ENCODE measurements at places on chromosomes 6 and 20.

- DNase-seq = no peak
Observed at GRCh38 chr6:65350530-65350929, 356.5 kb downstream of the EYS start.

- DNase-seq = no peak
Observed at GRCh38 chr6:19209202-19209601, 628.0 kb upstream of the ID4 start.

DNA sequence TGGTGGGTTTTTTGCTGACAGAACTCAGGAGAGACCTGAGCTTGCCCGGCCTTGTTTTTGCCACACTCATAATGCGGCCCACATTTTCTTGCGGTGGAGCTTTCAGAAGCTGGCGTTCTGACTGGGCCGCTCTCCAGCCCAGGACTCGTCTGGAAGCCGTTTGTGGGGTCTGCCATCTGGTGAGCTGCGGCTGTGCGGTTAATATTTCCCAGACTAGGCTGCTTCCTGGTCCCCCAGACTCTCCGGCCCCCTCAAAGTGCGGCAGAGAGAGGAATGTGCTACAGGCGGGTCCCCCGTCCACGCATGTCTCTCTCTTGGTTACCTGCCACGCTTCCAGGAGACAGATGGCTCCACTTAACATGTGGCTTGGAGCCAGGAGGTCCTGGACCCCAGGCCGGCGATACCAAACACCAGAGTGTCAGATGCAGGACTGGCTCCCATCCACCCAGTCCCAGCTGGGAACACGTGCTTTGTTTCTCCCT, 128.9 kb upstream of the PMEPA1 start:
- no peak for DNase-seq

DNA sequence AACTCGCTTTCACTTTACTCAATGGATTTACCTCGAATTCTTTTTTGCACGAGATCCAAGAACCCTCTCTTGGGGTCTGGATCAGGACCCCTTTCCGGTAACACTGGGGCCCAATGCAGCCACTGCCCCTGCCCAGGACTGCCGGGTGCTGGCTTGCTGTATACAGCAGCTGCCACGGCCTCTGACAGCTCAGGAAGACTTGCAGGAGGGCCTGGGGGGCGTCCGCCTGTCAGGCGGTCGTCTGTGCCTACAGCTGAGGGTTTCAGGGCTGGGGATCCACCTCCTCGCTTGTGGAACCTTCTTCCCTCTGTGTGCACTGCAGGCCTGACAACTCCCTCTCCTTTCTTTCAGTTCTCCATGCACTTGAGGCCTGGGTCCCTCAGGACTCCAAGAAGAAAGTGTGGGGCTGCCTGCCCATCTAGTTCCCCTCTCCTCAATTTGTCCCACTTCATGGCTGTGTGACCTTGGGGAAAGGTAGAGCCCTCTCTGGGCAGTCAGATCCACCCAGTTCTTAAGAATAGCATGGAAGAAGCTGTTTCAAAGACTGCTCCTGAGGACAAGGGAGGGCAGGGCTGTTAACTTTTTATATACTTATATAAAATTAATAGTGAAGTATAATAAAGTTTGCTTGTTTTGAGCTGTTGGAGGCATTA, 75.0 kb upstream of the LGSN start:
- DNase-seq = no peak

GRCh38 chr6:28337121-28337520, 1.2 kb upstream of the ZSCAN31 start:
- no peak for DNase-seq

DNA sequence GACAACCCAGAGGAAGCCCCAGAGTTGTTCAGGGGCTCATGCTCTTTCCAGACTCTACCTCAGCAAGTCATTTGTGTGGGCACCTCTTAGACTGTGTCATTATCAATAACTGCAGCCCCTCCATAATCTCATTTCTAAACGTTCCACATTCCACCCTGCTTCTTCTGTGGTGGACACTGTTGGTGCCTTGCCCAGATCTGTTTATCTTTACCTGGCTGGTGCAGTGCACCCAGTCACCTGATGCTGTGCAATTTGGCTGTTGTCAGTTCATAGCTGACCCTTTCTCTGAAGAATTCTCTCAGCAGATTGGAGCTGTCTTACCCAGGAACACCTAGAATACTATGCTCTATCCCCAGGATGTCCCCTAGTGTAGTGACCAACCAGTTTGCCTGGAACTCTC, 80.0 kb downstream of the ATRN start:
- no peak for DNase-seq

DNA sequence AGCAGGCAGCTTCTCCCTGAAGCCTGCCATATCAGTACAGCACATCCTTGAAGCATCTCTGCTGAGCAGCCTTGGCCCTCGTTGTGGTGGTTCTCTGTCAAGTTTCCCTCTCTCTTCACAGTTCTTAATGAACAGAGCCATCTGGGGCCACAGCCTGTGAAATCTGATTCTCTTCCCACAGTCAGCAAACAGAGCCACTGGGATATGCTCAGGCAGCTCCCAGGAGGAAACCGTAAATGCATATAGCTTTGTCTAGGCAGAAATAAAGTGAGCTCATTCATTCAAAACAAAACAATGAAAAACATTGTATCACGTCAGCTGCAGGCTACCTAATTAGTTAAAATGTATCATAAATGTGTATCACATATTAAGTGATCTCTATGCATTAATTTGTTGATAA, 80.3 kb downstream of the TBC1D7 start:
- no peak for DNase-seq

DNA sequence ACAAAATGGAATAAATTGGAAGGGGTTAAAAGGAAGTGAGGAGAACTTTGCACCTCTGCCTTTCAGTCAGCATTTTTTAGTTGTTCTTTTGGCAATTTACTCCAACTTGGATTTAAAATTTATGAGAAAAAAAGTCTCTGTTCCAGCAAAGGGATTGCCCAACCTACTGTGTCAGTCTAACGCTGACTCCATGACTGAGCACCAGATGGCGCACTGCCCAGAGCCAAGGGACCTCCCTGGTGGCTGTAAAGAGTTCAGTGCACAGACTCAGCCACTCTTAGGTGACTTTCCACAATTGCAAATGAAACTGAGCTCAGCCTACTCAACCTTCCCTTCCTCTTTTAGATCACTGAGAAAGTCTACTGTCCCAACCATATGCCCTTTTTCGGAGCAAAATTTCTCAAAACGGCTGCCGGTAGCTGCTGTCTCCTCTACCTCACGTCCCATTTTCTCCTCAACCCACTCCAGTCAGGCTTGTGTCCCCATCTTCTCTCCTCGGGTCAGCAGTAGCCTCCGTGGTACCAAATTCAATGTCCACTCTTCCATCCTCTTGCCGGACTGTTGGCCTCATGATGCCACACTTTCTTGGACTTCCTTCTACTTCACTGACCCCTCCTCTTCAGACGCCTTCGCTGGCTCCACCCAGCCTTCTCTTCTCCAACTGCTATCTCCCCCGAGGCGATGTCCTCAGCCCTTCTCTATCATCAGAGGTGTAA, 38.7 kb downstream of the GSTA2 start:
- DNase-seq = peak; percentile 37

- DNase-seq = no peak
Observed at GRCh38 chr6:135797361-135797760, 54.1 kb upstream of the PDE7B start.

DNA sequence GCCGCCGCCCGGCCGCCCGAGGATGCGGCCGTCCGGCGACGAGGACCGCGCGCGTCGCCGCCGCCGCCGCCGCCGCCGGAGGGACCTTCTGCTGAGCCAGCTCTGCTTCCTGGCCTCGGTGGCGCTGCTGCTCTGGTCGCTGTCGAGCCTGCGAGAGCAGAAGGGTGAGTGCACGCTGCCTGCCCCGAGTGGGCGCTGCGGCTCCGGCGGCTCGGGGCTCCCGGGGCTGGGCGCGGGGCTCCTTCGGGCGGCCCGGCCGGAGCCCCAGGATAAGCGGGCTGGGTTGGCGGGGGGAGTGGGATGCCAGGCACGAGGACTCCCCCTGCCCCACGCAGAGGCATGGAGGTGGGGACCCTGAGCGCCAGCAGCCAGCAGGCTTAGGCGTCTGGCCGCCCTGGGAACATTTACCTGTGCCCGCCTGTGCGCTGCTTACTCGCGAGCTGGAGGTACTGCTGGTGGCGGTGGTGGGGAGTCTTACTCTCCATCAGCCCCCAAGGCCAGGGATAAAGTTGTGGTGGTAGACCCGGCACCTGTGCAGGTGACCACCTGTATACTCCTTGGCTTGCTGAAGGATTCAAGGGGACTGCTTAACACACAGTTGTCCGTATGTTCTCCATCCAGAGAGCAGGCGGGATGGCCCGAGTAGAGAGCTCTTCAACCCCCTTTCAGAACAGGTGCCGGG, 520 bp downstream of the SLC24A3 start:
- no peak for DNase-seq

GRCh38 chr20:14299831-14300230, 37.6 kb downstream of the FLRT3 start:
- no peak for DNase-seq

- DNase-seq = no peak
Observed at GRCh38 chr6:89385156-89385667, 26.9 kb downstream of the RRAGD start.

DNA sequence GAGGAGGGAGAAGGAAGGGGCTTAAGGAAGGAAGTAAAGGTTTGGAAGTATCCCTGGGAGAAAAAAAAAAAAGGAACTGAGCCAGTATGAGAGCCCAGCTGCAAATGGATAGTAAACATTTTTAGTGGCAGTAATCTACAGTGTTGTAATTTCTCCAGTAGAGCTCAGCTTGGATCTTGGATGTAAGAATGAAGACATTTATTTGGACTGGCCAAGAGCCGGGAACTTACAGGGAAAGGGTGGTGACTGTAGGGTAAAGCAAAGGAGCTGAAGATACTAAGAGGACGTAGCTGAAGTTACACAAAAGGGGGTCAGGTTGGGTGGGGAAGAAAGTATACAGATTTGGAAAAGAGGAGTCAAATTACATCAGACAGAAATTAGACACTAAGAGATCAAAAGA, 13.5 kb downstream of the EEF1E1 start:
- DNase-seq = no peak

DNA sequence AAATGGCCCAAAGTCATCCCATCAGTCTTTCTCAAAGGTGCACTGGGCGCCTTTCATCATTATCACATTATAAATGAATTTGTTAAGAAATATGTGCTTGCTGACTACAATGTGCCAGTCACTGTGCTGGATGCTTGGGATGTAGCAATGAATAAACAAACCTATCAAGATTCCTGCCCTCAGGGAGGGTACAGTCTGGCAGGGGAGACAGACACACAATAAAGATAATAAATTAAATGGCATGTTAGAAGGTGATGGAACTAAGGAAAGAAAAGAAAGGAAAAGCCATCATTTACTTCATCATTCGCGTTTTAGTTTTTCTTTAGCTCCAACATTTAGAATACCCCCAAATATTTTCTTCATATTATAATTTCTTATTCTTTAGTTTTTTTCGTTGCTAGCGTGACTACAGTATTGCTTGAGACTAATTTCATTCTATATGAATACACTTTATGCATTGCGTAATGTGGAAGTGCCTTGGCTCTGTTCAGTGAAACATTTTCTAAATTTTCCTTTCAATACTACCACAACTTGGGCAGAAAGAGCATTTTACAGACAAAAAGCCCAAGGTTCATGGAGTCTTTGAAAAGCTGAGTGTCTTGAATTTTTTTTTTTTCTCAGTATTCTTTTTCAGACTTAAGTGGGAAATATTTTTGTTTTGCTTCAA, 48.7 kb upstream of the CITED2 start:
- DNase-seq = no peak

DNA sequence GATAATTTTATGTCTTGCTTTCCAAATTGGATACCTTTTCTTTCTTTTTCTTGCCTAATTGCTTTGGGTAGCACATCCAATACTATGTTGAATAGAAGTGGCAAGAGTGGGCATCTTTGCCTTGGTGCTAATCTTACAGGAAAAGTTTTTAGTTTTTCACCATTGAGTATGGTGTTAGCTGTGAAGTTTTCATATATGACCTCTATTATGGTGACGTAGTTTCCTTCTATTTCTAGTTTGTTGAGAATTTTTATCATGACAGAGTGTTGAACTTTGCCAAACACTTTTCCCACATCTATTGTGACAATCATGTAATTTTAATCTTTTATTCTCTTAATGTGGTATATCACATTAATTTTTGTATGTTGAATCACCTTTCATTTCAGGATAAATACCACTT, 216.1 kb downstream of the LRFN2 start:
- DNase-seq = no peak

DNA sequence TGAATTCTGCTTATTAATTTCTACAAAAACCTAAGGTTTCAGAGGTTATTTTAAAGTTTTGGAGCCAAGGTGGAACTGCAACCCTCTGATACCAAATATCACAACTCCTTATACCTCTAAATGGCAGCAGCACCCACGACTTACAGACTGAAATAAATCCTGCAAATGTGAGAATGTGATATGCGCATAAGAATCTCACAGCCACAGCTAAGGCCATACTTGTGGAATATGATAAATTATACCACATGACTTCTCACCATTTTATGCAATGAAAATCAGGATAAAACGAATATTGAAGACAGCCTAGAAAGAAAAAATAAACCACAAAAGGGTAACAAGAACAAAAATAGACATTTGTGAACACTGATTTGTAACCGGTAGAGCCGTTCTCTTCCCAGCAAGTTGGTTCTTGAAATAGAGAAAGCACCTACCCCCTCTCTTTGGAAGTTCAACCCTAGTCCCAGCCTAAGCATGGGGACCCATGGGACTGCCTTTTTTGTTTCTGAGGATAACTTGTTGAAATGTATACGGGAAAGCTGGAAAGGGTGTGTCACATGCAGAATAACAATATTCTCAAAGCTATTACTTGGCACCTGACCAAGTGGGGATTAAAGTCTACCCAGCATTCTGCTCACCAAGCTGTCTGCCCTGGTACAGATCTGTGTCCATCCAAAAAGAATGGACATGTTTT, 47.1 kb upstream of the MCM9 start:
- DNase-seq = no peak

GRCh38 chr20:25390538-25391528, at the start of gene ABHD12:
ABHD12 (minus strand) TSS chr20:25390835; CDS start chr20:25390703, 132 bp downstream.
- peak; percentile 93 for DNase-seq

- peak; percentile 39 for DNase-seq
Observed at GRCh38 chr6:39347906-39348585, 25.5 kb upstream of the KCNK16 start.

GRCh38 chr20:15702161-15702560, 871.1 kb downstream of the KIF16B start:
- no peak for DNase-seq

DNA sequence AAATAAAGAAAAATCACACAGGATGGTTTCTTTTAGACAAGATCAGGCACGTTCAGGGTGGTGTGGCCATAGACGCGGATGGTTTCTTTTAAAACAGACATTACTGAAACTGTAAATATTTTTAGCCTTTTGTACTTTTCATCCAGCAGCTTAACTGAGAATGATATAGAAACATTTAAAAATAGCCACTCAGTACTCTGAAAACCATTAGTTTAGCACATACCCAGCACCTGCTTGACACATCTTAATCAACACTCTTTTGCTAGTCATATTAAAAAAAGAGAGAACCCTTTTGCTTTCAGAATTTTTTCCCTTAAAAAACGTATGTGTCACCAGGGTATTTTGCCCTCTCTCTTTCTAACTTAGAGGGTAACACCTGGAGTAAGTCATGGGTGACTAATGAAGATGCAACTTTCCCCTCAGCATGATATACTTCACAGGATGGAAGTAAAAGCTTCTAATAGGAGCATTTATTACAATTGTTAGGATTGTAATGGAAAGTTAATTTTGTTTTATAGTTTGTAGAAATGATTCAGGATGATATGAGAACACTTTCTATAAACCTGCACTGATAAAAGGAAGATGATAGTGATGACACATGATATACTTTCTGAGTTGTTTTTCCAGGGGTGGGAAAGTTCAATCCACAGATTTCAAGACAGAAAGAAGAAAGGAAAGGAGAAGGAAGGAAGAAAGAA, 45.2 kb downstream of the BACH2 start:
- DNase-seq = no peak

Measured in CD4-positive, alpha-beta T cell treated with Interleukin-15 for 4 hours (primary cell).